Esophagus squamous epithelium (tissue), 5 donors: ENCODE measurements at places on chromosomes 3 and 15. TPM values are rescaled to one million over a fixed set of nuclear protein-coding genes. Genes with fewer than 3 reads are reported as not detected.

The UCN2 gene
- 4.1 TPM for total RNA-seq

The ARRDC4 gene
- total RNA-seq, result 24.6 TPM

The KNG1 gene
- not detected for total RNA-seq

The KCNH8 gene
- total RNA-seq, result 0.57 TPM

The TMEM212 gene
- not detected for total RNA-seq

The KCNMB3 gene
- total RNA-seq, result 0.15 TPM

The SCAANT1 gene
- not detected for total RNA-seq

The PAQR5 gene
- total RNA-seq, result 39.8 TPM

The CDC25A gene
- total RNA-seq, result 4.5 TPM

The RASGRF1 gene
- not detected for total RNA-seq

DNA sequence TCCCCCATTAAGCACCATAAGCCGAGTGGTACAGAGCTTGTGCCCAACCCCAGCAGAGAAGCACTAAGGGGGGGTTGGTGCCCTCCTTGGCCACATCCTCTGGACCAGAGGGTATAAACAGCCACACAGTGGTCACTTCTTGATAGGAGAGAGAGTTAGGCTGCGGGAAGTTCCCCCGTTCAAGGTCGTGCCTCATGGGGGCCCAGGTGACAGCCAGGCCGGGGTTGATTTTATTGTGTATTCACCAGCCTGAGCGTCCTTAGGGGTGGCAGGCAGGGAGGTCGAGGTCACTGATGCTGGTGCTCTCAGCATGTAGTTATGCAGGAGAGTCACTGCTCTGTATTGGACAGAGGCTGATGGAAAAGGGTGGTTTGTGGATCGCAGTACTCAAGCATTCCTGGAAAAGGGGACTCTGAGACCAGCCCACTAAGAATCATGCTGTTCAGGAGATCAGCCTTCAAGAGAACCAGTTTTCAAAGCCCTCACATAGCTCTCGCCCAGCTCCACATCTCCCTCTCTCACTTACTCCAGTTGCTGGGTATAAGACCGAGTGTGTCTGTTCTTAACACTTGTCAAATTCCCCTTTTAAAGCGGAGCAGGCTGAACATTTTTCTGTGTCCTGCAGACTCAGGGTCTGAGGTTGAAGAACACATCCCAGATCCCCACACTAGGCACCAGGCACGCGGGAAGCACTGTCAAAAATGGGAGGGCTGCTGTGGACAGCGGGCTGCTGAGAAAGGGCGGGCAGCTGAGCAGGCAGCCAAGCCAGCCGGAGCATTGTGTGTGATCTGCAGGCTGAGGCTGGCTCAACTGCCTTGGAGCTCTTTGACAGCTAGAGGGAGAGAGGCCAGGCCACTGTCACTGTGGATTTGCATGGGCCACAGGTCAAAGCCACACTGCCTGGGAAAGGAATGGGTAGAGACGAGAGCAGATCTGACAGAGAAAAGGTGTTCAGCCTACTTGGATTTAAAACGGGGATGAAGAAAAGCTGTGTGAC is 279.3 kb upstream of the LRRFIP2 start:
- no peak for DNase-seq
- no peaks in the 10 kb centered on the region for H3K27me3 ChIP-seq
- peak overlapping the region; percentile 78 for H3K4me3 ChIP-seq
- H3K4me1 ChIP-seq, result peaks cover 27% of the 10 kb centered on the region
- no peaks in the 10 kb centered on the region for H3K36me3 ChIP-seq

DNA sequence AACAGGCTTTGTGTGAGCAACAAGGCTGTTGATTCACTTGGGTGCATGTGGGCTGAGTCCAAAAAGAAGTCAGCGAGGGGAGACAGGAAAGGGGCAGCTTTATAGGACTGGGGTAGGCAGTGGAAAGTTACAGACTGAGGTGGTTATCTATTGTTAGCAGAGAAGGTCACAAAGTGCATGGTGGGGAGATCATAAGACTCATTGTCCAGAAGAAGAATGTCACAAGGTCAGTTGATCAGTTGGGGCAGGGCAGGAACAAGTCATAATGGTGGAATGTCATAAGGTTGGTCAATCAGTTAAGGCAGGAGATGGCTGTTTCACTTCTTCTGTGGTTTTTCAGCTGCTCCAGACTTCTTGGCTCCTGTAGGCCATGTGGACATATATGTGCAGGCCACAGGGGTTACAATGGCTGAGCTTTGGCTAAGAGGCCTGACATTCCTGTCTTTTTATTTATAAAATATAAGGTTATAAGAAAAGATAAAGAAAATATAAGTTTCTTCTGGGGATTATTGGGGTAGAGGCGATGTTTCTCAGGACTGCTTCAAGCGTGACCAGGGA is 69.5 kb upstream of the SNTN start:
- no peaks in the 10 kb centered on the region for H3K36me3 ChIP-seq
- DNase-seq, result no peak
- no peaks in the 10 kb centered on the region for H3K27me3 ChIP-seq
- H3K4me3 ChIP-seq, result no peak overlapping the region
- H3K27ac ChIP-seq, result no peak overlapping the region

GRCh38 chr3:187310954-187311470 is 19.5 kb upstream of the MASP1 start:
- H3K27me3 ChIP-seq, result peaks cover 22% of the 10 kb centered on the region
- H3K4me3 ChIP-seq, result no peak overlapping the region

GRCh38 chr15:48086576-48086975 is 34.2 kb upstream of the SLC24A5 start:
- H3K36me3 ChIP-seq, result no peaks in the 10 kb centered on the region
- H3K27me3 ChIP-seq, result no peaks in the 10 kb centered on the region
- H3K4me1 ChIP-seq, result no peaks in the 10 kb centered on the region
- DNase-seq, result no peak
- H3K4me3 ChIP-seq, result no peak overlapping the region
- H3K27ac ChIP-seq, result no peak overlapping the region

DNA sequence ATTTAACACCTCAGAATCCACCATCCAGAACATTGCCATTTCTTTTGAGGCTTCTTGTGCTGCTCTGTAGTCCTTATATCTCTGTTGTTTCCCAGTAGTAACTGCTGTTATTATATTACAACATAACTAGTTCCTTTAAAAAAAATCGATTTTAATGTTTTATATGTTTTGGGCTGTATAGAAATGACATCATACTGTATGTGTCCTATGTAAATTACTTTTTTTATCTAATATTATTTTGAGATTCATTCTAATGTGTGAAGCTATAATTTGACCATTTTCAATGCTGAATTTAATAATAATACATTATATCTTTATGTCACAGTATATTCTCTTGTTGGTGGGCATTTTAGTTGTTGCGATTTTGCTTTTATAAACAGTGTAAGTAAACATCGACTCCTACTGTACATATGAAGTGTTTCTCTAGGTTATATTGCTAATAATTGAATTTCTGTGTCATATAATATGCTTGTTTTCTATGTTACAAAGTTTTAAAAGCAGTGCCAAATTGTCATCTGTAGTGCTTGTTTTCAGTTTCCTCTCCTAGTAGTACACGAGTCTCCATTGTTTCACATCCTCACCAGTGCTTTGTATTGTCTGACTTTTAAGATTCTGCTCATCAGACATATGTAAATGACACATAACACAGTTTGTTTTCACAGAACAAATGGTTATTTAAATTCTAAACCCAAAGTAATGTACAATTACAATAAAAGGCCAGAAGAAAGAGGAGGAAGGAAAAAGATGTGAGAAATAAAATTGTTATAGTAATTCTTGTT is 172.0 kb upstream of the LRRFIP2 start:
- no peaks in the 10 kb centered on the region for H3K27me3 ChIP-seq
- H3K4me3 ChIP-seq, result no peak overlapping the region
- no peaks in the 10 kb centered on the region for H3K4me1 ChIP-seq
- H3K27ac ChIP-seq, result no peak overlapping the region

DNA sequence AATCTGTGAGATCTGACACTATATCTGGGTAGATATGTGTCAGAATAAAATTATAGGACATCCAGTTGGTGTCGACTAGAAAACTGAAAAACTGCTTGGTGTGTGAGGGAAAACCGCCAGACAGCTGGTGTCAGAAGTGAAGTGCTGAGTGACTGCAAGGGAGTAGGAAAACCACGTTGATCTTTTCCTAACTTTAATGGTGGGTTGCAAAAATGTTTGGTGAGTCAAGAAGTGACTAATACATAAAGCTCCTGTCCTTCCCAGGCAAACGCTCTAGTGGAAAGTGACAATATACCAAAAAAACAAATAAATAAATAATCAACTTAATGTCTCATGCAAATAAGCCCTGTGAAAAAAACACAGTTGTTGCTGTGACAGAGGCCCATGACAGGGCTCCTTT is 7.3 kb upstream of the CD96 start:
- no peak overlapping the region for H3K4me3 ChIP-seq
- no peak for DNase-seq
- H3K27me3 ChIP-seq, result peaks cover 3% of the 10 kb centered on the region
- no peaks in the 10 kb centered on the region for H3K36me3 ChIP-seq

DNA sequence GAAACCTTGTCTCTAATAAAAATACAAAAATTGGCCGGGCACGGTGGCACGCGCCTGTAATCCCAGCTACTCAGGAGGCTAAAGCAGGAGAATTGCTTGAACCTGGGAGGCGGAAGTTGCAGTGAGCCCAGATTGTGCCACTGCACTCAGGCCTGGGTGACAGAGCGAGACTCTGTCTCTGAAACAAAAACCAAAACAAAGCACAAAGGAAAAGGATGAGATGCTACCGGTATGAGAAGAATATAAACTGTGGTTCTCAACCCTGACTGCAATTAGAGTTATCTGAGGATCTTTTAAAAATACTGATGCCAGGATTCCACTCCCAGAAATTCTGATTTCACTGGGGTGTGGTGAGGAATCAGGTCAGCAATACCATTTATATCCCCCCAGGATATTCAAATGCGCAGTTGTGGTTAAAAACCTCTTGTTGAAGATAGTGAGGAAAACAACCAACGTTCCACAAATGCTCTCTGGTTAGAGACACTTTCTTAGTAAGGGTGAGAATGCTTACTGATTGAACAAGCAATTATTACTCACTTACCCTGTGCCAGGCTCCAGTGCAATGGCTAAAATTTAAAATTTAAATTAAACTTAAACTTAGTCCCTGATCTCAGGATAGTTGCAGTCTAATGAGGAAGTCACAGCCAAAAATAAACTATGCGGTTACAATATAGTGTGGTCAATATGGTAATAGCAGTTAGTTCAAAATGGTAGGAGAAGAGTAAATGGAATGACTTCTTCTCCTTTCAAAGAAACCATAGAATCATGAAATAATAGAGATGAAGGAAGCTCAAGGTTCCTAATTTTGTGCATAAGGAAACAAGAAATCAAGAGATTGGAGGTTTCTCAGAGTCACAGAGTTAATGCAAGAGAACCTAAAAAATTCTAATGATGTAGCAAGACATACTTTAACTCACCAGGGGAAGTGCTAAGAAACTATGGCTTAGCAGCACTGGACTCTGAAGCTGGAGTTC is 109.5 kb downstream of the SSR3 start:
- no peaks in the 10 kb centered on the region for H3K27me3 ChIP-seq
- no peaks in the 10 kb centered on the region for H3K4me1 ChIP-seq
- no peak overlapping the region for H3K4me3 ChIP-seq
- H3K36me3 ChIP-seq, result no peaks in the 10 kb centered on the region
- H3K27ac ChIP-seq, result no peak overlapping the region

- DNase-seq, result no peak
- no peak overlapping the region for H3K27ac ChIP-seq
- H3K27me3 ChIP-seq, result no peaks in the 10 kb centered on the region
Observed at GRCh38 chr3:72559385-72559784, 288.9 kb downstream of the SHQ1 start.

DNA sequence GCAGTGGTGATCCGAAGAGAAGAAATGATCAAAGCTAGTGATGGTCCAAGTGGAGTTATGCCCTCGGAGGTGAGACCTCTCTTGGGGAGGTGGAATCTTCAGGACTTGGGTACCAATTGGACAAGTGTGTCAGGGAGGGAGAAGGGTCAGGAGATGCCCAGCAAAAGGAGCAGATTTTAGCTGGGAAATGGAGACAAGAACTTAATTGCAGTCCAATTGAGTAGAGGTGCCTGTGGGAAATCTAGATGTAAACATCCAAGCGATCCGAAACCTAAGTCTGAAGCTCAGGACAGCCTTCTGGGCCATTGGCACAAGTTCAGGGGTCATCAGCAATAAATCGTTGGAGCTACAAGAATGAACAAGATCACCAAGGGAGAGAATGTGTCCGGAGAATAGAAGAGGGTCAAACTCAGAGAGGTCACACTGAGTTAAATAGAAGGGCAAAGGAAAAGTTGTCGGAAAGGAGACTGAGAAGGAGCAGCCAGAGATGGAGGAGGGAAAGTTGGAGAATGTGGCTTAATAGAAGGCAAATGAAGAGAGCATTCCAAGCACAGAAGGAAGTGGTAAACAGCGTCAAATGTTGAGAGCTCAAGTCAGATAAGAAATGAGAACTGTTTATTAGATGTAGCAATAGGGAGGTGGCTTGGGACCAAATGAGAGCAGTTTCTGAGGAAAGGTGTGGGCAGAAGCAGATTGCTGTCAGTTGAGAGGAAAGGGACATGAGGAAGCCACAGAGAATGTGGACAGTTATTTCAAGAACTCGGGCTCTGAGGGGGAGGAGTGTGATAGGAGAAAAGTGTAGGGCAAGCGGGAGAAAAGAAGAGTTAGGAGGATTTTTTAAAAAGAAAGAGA is 64.2 kb upstream of the FNDC3B start:
- no peaks in the 10 kb centered on the region for H3K27me3 ChIP-seq
- H3K4me3 ChIP-seq, result no peak overlapping the region
- H3K27ac ChIP-seq, result no peak overlapping the region
- H3K4me1 ChIP-seq, result no peaks in the 10 kb centered on the region
- no peaks in the 10 kb centered on the region for H3K36me3 ChIP-seq
- DNase-seq, result no peak

GRCh38 chr15:92116330-92116729 is 262.8 kb downstream of the SLCO3A1 start:
- peaks cover 12% of the 10 kb centered on the region for H3K4me1 ChIP-seq
- DNase-seq, result no peak
- no peaks in the 10 kb centered on the region for H3K27me3 ChIP-seq
- no peak overlapping the region for H3K27ac ChIP-seq
- H3K4me3 ChIP-seq, result no peak overlapping the region
- no peaks in the 10 kb centered on the region for H3K36me3 ChIP-seq

GRCh38 chr15:65115542-65115941 is 542 bp upstream of the UBAP1L start:
- H3K4me3 ChIP-seq, result no peak overlapping the region
- no peak for DNase-seq
- peaks cover 8% of the 10 kb centered on the region for H3K4me1 ChIP-seq
- H3K36me3 ChIP-seq, result peaks cover 42% of the 10 kb centered on the region

DNA sequence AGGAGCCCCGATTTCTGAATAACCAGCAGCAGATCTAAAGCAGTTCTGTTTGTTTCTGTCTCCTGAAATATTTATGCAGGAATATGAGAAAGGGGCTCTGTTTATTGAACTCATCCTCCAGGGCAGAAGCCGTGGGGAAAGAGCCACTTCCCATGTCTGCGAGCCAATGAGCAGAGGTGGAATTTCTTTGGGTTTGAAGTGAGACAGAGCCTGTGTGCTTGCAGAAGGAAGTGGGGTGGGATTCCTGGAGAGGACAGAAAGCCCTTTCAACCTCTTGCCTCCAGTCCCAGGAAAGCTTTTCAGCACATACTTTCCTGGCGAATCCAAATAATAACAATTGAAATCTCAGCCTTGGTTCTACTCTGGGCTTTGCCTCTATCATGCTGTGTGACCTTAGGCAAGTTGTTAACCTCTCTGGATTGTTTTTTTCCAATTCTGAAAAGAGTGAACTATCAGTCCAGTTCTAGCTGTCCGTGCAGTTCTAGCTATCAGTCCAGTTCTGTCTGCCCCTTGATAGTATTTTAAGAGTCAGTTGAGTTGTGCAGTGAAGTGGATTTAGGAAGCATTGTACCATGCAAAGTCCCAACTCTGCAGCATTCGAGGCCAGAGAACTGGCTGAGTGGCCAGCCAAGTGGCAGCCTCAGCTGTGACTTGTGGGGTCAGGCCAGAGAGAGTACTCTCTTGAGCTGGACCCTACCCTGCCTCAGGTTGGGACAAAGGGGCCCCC is 15.9 kb downstream of the CORO2B start:
- H3K4me3 ChIP-seq, result no peak overlapping the region
- H3K4me1 ChIP-seq, result peaks cover 12% of the 10 kb centered on the region
- H3K36me3 ChIP-seq, result no peaks in the 10 kb centered on the region
- no peak overlapping the region for H3K27ac ChIP-seq
- DNase-seq, result no peak
- H3K27me3 ChIP-seq, result no peaks in the 10 kb centered on the region
